HCT116 (cell line): ENCODE measurements at places on chromosomes 11 and 22. TPM values are rescaled to one million over a fixed set of nuclear protein-coding genes. Genes with fewer than 3 reads are reported as not detected.

DNA sequence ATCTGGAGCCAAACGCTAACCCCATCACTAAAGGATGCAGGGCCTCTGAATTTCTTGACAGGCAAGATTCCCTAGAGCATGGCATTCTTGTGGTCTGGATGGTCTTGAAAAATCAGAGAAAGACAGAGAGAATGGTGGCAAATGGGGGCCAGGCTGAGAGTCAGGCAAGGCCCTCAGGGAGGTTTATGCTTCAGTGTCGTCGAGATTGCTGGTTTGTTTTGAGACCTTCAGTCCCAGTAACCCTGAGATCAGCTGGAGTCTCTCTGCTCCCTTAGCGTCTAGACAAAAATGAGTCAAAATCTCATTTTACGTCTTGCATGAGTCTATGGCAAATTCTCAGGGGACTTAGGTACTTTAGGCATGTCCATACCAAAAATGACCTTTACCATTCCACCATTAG is 539.3 kb downstream of the SOX6 start:
- no peak for DNase-seq

GRCh38 chr11:73235236-73235786 is 17.2 kb downstream of the P2RY2 start:
- no peak for DNase-seq

GRCh38 chr22:27487600-27488452 is 313.7 kb downstream of the MN1 start:
- no peak for DNase-seq

GRCh38 chr11:32602657-32603415 is 19.2 kb downstream of the EIF3M start:
- DNase-seq, result no peak

DNA sequence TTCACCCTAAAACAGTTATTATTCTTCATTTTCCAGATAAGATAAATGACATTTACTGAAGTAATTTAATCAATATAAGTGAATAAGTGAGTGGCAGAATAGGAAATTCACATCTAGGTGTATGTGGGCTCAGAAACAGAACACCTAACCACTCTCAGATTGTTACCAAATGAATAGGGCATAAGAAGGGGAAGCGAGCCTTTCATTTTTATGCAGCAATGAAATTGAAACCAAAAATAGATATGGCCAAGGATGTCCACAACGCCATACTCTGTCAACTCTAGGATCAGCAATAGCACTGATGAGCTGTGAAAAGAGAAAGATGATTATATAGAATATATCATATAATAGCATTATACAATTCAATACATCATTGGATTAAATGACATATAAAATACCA is 398.1 kb upstream of the API5 start:
- no peak for DNase-seq

DNA sequence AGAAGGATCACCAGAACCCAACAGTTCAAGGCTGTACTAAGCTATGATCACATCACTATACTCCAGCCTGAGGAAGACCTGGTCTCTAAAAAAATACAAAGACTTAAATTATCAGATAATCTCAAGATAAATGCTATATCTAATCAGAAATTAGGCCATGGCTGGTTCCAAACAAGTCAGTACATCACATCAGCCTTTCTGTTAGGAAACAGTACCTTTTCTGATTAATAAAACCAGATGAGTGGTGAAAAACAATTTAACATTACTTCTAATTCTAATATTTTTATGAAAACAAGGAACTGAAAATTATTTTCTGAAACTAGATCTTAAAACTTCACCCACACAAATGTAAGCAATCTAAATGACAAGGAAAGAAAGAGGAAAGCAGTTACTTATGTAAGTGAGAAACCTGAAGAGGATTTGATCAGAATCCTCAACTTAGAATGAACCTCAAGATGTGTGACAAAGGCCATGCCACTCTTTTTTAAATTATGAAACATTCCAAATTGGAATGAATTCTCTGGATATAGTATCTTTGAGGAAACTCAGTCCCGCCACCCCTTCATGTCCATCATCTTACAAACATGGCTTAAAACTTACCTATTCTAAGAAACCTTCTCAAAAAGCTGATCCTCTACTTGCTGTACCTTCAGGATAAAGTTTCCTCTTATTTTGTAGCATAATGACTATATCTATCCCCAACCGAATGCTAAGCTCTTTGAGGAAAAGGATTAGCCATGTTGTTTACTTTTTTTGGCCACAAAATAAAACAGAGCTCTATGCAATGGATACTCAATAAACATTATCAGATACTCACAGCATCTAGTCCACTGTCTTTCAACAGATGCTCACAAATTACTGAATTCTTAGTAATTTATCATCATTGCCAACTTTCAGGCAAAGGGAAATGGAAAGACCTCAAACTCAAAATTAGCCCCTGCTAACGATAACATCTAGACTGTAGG is 132.0 kb downstream of the MRTFA start:
- DNase-seq, result no peak

GRCh38 chr11:73353422-73353821 is 22.8 kb upstream of the RELT start:
- DNase-seq, result no peak

DNA sequence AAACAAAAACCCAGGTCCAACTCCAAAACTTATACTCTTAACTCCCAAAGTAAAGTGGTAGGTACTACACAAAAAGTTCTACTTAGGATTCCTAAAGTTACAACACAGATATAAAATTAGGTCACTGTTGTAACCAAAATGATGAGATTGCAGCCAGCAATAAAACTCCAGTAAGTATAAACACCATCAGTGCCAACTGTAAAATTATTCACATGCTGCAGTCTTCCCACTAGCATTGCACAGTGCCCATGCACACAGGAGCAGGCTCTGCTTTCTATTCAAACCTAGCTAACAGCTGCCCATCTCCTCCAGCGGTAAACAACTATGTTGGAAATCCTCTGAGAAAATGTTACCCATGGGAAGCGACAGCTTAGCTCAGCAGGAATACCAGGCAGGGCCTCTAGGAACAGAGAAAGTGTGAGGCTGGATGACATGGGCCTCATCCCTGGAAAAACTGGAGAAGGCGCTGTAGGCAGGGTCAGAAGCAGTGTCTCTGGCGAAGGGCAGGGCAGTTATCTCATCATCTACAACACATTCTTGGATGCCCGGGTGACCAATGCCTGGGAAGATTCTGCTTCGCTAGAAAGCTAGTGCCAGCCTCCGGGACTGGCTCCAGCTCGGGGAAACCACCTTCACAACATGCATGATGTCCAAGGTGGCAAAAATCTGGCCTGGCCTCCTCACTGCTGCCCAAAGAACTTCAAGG is 9.1 kb downstream of the CPT1A start:
- no peak for DNase-seq

DNA sequence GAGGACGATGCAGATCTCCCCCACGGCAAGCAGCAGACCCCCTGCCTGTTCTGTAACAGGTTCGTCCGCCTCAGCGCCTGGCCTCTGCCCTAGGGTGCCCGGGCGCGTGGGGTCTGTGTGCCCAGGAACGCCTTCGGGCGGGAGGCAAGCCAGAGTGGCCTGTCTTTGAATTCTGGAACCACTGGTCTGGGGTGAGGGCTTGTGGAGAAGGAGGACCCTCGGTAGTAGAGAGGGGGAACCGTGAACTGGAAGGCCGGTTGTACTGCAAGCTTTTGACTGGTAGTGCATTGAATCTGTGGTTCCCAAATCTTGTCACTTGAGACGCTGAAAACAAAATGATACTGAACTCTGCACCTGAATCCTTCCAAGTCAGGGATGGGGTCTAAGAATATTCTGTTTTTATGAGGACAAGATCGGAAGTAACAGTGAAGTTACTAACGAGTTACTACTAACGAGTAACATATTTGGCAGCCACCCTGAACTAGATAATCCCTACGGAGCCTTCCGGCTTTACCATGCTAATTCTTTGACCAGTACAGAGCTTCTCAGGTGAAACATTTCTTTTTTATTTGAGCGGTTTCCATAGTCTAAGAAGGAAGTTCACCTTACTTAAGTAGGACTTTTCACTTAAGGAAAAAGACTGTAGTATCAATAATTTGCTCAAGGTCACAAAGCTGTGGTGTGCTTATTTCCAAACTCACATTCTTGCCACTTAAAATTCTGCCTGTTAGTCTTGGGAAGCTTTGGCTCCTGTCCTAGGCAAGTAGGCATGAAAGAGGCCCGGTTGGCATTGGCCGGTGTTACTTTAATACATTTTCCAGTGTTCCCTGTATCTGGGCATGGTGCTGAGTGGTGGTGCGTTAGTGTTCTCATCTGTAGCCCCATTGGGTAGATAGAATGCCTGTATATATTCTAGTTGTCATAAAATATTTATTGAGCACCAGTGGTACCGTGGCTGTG is 860 bp downstream of the PRMT3 start:
- no peak for DNase-seq

GRCh38 chr11:13210424-13210823 is 67.2 kb upstream of the BMAL1 start:
- DNase-seq, result peak; percentile 79

DNA sequence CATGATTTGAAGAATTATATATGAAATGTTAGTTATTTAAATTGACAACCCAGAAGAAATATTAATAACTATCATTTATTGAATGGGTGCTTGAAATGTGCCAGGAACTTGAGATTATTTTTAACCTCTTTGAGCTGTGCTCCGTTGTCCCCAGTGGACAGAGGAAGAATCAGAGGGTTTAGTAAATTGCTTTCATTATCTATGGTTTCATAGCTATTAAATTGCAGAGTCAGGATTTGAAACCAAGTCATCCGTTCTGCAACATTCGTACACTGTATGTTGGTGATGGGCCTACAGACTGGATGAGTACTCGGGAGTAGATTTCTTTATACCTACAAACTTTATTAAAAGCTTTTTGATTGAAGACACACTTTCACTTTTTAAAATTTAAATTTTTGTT is 4.9 kb downstream of the HSD17B12 start:
- no peak for DNase-seq

- DNase-seq, result no peak
These were observed 33.7 kb upstream of the TH start for GRCh38 chr11:2205214-2205720.

DNA sequence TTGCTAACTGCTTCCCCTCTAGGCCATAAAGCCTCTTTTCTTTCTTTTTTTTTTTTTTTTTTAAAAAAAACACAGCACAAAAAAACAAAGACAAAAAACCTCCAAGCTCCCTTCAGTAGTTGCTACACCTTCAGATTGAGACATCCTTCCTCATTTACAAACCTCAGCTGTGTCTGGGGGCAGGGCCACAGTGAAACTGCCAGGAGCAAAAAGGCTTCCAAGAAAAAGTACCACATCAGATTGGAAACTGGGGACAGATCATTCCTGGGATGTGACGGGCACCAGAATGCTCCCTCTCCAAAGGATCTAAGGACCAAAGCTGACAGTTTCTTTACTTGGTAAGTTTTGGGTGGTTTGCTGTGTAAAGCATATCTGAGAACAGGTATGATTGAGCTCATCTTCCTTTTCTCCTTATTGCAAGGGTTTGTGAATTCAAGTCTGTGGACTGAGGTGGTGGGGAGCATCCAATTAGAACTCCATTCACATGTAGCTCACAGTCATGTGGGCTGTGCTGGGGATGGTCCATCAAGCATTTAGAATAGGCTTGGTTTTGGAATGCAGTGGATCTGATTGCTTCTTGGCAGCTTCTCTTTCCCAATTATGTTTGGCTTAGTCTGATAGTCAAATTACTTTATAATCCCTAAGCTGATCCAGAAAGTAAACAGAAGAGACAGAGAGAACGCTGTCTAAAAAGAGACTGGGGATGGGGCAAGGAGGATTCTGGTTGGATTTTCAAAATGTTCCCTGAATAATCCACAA is 705 bp downstream of the BBOX1 start:
- DNase-seq, result no peak

GRCh38 chr11:126483621-126484195 is 128.2 kb downstream of the ST3GAL4 start:
- no peak for DNase-seq

DNA sequence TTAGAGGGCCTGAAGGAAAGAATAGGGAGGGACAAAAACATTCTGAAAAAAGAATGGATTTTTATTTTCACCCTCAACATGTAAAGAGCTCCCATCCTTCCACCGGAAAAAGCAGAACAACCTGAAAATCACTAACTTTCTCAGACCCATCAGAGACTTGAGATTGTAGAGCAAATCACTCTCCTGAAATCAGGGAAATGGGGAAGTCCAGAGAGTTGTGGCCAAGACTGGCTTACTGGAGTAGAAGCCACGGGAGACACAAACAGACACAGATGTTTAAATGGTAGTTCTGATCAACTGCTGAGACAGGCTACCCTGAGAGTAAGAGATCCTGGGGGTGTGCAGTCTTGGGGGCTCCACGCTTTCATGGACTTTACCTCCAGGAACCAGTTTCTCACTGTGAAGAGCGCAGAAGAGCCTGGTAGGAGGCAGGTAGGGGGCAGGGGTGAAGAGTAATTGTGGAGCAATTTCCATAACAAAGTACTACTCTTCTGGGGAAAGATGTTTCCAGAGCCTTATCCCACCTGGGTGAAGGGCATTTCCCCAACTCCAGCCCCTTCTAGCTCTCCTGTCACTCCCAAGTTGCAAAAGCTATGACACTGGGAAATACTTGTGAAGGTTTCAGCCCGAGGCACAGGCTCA is 47.1 kb downstream of the ASCL2 start:
- no peak for DNase-seq

Gene GAL3ST3
- total RNA-seq, result not detected

Gene CSRP3
- not detected for total RNA-seq

Gene CD6
- 1.4 TPM for total RNA-seq

Gene DLG2
- 2.4 TPM for total RNA-seq

Gene SIK3
- 21.0 TPM for total RNA-seq
